ENCODE measurements at places on chromosomes 12 and 14.

DNA sequence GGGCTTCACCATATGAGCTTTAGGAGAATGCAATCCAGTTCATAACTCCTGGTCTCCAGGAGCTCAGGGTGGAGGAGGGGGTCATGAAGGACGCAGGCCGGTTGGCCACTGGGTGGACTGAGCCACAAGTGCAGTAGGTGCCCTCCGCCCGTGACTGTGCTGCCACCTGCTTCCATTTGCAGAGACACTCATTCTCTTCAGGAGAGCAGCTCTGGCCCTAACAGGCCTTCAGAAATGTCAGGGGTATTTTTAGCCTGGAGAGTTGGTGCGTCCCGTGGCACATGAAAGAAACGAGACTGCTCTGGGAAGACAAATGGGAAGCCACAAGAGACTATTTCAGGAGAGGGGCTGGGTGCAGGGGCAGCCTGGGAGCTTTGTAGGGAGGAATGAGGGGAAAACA, 74.6 kb upstream of the MYL2 start:
- DNase-seq, result no peak

DNA sequence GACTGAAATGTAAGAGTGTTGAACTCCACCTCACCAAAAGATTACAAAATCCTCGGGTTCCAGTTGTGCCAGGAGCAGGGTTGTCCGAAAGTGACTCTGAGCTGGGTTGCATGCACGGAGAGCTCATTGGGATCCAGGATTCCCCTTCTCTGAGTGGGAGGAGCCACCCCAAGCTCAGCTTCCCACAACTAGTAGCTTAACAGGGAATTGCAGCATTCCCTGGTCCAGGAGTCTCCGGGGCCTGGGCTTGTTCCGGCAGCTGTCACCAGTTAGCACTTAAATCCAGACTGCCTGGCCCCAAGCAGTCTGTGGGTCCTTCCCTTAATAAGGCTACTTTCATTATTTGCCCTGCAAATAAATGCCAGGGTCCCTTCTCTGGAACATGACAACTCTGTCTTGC, 50.1 kb downstream of the CD9 start:
- no peak for DNase-seq

DNA sequence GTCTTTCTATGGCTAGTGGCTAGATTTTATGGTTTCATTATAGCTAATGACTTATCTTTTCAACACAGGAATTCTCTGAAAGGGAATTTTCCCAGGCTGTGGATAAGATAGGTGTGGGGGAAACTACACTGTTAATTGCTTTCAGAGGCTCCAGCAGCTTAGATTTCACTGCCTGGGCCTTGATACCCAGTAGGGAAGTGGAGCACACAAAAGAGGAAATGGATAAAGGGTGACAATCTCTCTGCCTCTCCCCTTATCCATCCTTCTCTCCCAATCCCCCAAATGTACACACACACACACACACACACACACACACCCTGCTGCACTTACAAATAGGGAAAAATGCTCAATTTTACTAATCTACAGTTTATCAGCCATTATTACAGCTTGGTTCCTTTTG, 19.1 kb downstream of the SIX4 start:
- DNase-seq, result no peak

DNA sequence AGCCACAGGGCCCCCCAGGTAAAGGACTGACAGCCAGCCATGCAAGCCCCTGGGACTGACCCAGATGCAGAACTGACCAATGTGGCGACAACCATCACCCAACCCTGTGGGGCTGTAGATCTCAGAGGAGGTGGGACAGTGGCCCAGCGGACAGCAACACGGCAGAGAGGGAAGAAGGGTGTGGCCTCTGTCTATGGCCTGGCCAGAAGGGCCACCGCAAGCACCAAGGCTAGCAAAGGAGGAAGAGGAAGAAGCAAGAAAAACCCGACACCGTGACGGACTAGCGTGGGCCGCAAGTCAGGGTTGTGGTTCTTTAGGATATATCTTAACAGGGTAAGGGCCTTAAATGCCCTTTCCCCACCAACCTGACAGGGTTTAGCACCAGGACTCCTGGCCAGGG, 71.2 kb downstream of the ITPK1 start:
- DNase-seq, result no peak
